HFFc6 (cell line): ENCODE measurements at places on chromosomes 2 and 18.
A peak's percentile ranks its signal among the peaks of the same experiment; 100 is the strongest.

DNA sequence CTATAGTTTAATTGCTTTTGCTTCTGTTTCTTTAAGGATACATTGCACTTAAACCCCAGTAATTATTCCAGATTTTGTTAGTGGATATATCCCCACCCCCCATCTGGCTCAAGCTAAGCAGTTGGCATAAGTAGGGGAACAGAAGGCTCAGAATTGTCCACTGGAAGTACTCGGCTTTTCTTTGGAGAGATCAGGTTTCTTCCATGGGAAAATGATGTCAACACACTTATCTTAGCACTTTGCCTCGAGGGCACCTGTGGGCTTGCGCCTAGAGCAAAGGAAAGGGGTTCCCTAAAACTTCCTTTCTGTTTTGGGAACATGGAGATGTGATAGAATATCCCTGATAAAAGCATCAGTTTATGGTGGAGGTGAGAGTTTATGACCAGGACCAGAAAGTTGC is 130.6 kb downstream of the FMNL2 start:
- DNase-seq = no peak

DNA sequence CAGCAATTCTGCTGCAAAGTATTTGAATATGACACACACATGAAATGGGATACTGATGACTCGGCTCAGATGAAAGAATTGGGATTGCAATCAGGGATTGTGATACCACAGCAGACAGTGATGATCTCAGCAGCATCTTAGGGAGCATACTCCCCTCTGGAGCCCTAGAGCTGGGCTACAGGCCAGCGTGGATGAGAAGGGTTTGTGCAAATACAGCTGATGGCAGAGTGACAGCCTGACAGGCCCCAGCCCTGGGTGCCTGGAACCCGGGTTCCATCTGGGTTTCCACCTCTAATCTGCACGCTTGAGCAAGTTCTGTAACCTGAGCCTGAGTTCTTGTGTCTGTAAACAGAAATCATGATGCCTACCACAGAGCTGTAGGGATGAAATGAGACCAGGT is 418.0 kb downstream of the LRATD1 start:
- no peak for DNase-seq

GRCh38 chr2:32701806-32702205 is 74.0 kb downstream of the TTC27 start:
- DNase-seq = no peak

DNA sequence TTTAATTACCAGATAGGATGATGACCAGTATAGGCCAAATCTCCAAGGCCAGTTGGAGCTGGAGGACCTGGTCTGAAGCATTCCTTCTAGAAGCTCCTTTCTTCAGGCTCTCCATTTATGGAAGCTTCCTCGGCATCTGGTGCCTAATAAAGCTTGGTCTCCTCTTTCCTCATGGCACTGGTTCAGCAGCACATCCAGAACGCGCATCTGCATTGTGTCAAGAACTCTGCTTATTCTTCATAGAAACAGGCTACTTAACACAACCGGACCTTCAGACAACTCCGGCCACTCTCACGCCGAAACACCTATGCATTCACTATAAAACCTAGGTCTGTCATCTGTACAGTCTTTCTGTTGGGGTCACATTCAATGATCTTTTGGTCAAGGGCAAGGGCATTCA is 99.8 kb downstream of the COL6A3 start:
- DNase-seq = no peak

DNA sequence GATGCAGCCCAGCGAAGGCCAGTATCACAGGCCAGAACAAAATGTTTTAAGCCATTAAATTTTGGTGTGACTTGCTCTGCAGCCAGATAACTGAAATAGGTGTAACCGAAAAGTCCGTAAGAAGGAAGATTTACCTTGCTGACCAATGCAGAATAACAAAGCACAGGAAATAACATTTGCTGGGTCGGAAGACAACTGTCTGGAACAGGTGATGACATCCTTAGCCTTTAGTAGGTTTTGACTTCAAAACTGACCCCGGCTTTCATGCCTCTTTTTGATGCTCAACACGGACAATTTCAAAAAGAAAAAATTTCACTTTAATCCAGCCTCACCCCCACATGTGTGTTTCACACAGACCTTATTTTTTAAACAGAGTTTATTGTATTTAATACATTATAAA is 93.7 kb downstream of the KCTD1 start:
- no peak for DNase-seq

DNA sequence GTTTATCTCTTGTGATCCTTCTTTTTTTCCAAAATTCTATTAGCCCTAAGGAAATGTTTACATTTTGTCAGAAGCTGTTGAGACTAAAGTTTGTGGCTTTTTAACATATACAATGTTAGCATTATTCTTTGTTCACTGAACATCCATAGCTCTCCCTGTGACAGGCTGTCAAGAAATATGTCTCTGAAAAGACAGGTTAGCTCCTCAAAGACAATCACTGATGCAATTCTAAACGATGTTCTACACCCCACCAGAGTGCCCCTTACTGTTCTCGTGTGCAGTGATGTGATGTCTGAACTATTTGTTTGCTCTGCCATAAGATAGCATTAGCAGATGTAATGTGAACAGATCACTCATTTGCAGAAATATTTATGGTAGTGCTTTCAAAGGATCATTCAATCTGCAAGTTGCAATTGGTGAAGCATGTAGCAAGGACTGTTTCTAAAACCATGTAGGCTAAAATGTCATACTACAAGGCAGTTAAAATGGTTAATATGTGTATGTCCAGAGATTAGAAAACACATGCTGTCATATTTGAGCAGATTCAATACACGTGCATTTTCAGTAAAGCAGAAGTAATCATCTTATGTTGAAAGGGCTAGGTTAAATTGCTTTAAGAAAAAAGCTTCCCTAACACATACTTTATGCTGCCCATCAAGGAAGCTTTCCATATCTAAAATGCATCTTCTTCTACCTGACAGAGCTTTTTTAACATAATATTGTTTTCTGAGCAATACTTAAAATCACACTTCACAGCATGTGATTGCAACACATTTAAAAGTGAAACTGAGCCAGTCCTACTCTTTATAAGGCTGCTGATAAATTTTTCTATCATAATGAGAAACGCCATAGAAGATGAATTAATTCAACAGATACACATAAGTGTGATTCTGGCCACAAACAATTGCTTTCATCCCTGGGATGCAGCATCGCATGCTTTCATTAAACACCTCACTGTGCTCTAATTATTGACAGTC is 285.7 kb upstream of the UBE2E3 start:
- DNase-seq = no peak

DNA sequence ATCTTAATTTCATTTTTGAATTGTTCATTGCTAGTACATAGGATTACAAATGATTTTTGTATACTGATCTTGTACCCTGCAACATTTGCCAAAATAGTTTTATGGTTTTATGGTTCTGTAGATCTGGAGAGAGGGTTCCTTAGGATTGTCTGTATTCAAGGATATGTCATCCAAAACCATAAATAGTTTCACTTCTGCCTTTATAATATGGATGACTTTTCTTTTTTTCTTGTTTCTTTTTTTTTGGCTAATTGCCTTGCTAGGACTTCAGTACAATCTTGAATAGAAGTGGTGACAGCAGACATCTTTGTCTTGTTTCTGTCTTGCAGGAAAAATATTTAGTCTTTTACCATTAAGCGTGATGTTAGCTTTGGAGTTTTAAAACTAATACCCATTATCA is 383.9 kb upstream of the HS6ST1 start:
- DNase-seq = no peak

GRCh38 chr2:189526241-189526640 is 54.3 kb downstream of the SLC40A1 start:
- DNase-seq = no peak

DNA sequence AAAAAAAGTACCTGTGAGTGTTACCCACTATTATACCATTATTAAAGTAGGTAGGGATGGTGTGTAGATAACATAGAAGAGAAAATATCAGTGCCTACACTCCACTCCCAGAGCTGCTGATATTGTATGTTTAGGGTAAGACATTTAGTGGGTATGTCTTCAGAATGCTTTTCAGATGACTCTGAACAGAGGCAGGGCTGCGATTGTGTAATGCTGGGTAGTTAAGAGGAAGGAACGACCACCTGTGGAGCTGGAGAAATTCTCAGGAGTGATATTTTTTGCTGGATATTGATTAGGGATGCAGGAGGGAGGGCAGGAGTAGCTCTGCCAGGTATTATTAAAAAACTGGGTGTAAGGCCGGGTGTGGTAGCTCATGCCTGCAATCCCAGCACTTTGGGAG is 2.8 kb downstream of the CNOT11 start:
- no peak for DNase-seq

GRCh38 chr2:170530284-170530745 is 184.8 kb upstream of the SP5 start:
- DNase-seq = no peak

DNA sequence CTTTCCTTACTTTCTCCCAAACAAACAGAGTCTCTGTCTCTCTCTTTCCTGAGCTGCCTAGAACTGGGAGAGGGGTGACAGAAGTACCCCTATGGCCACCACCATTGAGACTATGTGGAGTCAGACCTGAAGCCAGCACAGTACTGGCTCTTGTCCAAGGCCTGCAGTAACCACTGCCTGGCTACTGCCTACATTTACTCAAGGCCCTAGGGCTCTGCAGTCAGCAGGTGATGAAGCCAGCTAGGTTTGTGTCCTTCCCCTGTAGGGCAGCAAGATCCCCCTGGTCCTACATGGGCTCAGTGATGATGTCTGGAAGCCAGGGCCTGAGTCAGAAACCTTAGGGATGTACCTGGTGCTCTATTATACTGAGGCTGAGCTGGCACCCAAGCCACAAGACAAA is 12.2 kb downstream of the MYO3B start:
- DNase-seq = no peak

- DNase-seq = no peak
Observed at GRCh38 chr18:22108674-22109073, 60.7 kb upstream of the GATA6 start.

DNA sequence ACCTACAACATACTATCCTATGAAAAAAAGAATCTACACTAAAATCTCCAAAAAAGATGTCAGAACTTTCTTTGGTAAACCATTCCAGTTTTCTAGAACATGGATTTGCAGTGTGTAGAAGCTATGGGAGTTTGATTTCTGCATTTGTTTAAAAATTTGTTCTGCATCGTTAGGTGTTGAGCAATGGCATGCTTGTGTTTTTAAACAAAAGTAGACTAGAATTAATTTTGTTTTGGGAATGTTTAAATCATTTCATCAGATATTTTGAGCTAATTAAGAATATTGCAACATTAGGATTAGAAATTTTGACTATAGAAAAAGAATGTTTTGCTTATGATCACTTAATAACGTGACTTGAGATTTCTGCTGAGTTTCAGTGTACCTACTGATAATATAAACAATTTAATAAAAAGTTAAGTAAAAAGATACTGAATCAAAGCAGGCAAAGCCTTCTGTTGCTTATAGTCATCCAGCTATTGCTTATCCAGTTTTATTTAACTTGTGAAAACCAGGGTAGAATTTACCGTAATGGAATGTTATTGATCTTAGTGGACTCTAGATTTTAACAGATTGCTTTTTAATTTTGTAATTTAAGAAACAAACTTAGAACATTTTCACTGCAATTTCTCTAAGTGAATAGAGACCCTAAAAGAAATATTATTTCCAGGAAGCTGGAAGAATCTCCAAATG is 7.2 kb upstream of the TMEM182 start:
- no peak for DNase-seq

GRCh38 chr2:2688254-2688653 is 357.2 kb upstream of the MYT1L start:
- no peak for DNase-seq

DNA sequence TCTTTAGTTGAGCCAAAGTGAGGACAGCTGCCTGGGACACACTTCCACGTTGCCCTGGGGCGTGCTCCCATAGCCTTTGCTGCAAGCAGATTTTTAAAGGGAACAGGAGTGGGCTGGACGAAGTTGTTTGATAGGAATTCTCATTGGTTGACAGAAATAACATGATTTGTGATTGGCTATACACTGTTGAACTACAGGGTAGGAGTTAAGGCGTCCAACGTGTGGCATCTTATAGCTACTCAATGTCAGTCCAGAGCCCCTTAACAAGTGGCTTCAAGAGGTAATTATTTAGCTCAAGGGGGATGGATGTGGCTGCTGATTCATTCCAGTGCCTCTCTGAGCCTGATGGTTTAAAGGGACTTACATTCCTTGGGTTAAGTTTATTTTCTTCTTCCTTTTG is 65.5 kb downstream of the ACAA2 start:
- DNase-seq = peak; percentile 24

- peak; percentile 44 for DNase-seq
Observed at GRCh38 chr2:63788071-63788470, 53.6 kb upstream of the UGP2 start.

DNA sequence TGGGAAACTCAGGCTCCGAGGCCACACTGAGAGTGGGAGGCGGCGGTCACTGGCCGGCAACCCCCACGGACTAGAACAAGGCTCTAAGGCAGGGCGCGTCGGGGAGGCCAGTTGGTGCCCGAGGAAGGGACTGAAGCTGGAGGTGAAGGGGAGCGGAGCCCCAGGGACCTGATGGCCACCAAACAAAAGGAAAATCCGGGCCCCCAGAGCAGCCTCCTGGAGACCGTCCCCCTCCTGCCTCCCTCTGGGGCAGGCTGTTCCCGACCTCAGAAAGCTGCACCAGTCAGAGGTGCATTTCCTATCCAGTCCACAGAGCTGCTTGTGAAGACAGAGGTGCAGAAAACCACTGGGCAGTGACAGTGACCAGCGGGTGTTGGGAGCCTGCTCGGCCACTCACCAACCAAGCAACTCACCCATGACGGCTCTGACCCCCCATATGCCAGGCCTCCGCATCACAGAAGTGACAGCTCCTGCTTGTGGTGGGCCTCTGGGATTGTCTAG is 172.7 kb downstream of the TWIST2 start:
- no peak for DNase-seq

GRCh38 chr18:58495634-58496033 is 133.3 kb downstream of the ALPK2 start:
- DNase-seq = no peak

GRCh38 chr18:8208716-8209115 is 400.5 kb upstream of the RAB12 start:
- no peak for DNase-seq

GRCh38 chr2:159349674-159350299 is 63.3 kb upstream of the WDSUB1 start:
- DNase-seq = no peak

DNA sequence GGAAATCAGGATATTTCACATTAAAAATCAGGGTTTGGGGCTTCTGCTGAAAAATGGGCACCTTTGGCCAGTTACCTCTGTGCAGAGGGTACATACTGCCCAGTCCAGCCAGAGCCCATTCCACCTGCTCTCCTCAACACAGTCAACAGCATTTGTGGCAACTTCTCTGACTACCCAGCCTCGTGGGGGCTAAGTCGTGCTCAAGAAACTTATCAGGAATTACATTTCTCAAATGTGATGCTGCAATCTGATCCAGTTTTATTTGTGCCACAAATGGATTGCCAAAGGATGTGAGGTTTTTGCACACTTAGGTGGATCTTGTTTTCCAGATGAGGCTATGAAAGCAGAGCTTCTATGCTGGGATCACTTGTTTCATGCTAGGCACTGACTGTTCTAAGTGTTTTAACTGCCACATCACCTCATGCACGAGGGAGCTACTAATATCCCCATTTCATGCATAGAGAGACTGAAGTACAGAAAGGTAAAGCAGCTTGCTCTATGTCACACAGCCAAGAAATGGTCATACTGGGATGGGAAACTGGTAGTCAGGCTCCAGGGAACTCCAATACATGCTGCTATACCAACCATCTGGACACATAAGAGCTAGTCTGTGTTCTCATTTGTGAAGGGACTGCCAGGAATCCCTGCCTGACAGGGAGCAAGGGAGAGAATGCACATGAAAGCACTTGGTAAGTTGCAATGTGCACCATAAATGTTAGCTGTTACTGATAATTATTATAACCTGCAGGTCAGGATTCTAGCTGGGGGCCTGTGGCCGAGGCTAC is 89.0 kb upstream of the HK2 start:
- DNase-seq = no peak

- DNase-seq = no peak
Observed at GRCh38 chr2:86752934-86753333, 32.8 kb downstream of the RMND5A start.
